ENCODE measurements at places on chromosomes 3 and 15.

GRCh38 chr3:151709847-151710246 lies 23.9 kb upstream of the AADACL2 start:
- DNase-seq: peak; percentile 56

- DNase-seq: no peak
Measured at GRCh38 chr15:57184502-57184901, 191.8 kb upstream of the CGNL1 start.

DNA sequence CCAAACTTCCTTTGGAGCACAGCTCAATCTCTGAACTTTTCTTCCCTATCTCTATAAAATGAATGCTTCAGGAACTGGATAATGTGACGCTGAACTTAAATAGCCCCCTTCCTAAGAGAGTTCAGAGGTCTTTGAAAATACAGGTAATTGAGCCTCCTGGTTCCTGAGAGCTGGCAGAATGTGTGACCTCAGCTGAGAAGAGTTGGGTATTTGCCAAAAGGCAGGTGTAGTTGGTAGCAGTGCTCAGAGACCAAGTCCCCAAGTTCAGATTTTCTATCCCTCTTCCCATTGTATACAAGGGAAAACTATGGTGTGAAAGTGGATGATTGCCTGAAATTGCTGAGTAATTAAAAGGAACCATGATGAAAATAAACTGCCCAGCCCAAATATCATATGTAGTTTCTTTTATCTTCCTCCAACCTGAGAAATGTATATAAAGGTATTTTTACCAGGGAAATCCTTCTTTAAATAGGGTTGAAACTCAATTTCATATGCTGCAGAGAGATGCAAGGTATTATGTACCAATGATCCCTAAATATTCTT lies 154.6 kb upstream of the ICE2 start:
- no peak for DNase-seq

DNA sequence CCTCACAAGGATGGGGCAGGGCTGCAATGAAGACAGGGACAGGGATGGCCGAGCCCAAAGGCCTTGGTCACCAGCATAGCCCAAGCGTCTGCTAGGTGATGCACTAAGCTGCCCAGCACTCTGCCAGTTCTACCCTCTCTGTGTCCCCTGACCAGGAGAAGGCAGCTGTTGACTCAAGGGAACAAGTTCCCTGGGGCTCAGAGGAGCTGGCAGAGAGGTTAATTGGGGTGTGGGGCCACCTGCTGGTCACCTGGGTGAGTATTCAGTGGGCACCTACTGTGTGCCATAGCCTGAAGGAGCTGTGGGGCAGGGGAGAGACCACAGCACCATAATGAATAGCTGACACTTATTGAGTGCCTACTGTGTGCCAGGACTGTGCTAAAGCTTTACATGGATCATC lies 22.0 kb upstream of the DOCK3 start:
- DNase-seq: no peak

DNA sequence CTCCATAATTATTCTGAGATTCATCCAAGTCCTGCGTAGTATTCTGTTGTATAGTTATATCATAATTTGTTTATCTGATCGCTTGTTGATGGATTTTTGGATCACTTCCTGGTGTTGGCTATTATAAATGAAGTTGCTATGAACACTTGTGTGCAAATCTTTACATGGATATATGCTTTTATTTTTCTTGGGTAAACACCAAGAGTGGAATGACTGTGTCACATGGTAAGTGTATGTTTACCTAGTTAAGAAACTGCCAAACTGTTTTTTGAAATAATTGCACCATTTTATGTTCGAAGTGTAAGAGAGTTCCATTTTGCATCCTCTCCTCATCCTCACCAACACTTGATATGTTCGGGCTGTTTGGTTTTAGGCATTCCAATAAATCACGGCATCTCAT lies 360.4 kb upstream of the FRG2C start:
- DNase-seq: no peak

DNA sequence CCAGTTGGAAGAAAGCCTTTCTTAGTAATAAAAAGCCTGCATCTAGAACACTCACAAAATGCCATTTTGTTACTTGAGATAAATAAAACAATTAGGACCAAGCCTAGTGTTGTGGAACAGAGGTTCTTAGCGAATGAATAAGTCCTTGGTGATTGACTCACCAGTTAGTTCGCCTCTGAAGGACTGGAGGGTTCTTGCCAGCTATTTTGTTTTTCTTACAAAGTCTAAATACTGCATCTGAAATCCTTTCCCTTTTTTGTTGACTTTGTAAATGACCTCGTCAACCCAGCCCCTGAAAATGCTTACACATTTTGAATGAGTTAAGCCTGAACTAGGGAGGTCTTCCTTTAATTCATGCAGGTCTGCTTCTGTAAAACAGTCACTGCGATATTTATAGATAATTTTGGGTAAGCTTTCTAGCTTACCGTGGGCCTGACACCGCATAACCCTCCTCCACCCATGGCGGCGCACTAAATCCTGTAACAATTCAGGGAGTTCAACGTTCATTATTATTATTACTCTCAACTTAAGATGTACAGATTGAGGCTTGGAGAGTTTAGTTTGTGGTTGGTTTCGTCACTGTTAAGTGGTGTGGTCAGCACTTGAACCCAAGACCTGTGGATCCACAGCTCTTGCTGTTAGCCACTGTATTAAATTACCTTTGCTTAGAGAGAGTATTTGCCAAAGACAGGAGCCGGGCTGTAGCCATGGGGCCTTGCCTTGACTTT lies 45.0 kb upstream of the SACM1L start:
- peak; percentile 75 for DNase-seq

DNA sequence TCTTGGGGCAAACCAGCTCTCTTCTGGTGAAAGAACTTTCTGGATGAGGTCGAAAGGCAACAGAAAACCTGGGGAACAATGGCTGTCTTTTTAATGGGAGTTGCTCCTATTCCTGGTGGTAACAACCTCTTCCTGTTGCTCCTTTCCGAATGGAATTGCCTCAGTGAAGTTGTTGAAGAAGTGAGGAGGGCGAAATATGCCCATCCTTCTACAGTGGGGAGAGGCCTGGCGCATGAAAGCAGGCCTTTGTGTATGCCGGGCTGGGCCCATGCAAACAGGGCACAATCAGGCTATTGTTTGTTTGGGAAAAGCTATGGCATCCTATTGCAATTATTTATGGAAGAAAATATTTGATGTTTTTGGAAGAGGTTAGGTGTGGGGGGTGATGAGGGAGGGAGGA lies 166.9 kb downstream of the IGF1R start:
- DNase-seq: no peak

- no peak for DNase-seq
Measured at GRCh38 chr3:19016851-19017250, 131.5 kb upstream of the KCNH8 start.

DNA sequence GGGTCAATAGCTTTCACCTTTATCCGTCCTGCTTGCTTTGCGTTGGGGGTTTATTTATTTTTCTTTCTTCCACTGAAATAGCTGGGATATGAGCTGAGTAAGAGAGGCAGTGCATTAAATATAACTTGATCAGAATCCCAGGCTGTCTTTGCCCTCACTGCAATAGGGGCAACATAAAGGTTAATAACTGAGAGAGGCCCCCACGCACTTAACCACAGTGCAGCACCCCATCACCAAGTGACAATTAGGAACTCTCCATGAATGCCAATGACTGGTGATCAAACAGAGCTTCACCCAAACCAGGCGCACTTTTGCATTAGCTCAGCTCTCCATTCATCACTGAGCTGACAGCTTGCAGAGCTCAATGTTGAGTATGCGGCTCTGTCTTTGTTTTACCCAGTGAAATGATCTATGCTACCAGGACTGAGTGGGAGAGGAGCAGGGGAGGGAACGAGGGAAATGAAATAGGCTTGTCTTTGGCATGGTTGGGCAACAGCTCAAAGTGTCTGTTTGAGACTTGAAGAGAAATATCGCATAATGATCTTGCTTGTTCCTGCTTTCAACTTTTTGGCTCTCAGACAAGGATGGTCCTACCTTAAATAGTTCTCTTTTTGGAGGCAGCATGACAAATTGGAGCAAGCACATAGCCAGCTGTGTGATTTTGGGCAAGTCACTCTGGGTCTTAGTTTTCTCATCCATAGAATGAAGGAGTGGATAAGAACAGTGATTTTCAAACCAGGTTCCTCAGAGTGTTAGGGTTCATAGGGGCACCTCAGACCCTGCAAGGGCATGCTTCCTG lies 14.5 kb upstream of the GLCE start:
- DNase-seq: no peak

DNA sequence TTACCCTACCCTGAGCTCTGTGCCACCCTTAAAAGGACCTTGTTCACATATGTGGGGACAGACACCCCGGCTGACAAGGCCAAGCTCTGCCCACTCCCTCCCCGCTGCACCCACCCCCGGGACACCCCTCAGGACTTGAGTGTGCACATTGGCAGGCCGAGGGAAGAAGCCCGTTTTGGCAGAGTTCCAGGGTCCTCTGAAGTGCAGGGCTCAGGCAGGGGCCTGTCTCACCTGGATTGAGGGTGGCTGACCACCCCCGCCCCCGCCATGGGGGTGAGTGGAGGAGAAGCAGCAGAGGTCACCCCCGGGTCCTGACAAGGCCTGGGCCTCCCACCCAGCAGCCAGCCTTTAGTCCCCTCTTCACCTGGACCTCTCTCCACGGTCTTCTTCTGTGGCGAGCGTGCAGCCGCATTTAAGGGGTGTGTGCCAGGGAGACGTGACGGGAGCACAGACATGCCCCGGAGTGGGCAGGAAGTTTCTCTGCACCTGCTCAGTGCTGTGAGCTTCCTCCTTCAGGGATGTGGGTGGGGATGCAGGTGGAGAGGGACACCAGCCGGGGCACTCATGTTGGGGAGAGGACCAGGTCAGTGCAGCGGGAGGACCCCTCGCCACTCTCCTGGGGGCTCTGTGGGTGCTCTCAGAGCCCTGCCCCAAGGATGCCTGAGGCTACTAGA lies 50.7 kb downstream of the LINGO1 start:
- DNase-seq: no peak

GRCh38 chr3:143119974-143120715 lies 574 bp downstream of the CHST2 start:
- DNase-seq: peak; percentile 23

DNA sequence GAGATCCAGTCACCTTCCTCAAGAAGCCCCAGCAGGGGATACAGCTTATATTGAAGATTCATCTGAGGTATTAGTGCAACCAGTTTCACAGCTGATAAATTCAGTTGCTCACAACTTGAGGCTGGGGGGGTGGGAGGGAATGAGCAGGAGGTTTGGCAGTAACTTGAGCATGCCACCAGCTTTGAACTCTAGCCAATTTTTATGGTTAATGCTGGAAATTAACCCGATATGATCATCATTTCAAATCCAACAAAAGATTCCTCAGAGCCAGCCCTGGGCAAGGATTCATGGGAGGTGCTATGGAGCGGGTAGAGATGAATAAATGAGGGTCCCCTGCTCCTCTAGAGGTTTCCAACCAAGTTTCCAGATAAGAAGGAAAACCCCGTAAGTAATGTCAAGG lies 73.1 kb upstream of the HES1 start:
- no peak for DNase-seq

GRCh38 chr3:42061025-42061712 lies 30.0 kb upstream of the TRAK1 start:
- no peak for DNase-seq

DNA sequence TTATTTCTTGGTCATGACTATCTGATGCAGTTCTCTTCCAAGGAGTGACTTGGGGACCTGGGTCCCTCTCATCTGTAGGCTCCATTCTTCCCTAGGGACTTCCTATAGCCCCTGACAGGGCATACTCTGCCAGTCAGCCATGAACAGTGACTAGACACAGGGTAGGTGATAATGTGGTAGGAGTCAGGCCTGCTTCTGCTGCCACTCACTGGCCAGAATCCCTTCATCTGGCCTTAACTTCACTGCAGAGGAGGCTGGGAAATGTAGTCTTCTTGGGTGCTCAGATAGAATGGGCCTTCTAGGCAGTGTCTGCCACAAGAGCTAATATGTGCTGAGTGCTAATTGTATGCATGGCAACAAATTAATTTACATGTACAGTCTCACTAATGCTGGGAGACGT lies 84.5 kb downstream of the CACNA2D3 start:
- no peak for DNase-seq

DNA sequence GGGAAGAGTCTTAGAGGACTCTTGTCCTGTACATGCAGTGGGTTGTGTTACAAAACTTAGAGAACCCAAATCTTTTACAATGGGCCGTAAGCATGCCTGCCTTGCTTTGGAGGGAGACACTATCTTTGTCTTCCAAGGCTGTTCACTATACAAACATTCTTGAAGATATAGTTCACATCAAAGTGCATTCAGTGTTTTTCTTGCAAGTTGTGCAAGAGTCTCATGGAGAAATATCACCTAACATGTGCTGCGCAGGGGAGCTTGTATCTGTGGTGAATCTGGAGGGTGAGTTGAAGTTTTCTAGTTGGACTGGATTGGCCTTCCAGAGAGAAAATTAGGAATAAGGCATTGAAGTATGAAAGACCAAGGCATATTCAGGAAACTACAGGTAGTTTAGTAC lies 7.8 kb upstream of the PRTG start:
- DNase-seq: no peak

- no peak for DNase-seq
Measured at GRCh38 chr3:121819236-121819635, 15.6 kb downstream of the IQCB1 start.

- DNase-seq: no peak
Measured at GRCh38 chr3:66404197-66404596, 96.6 kb downstream of the LRIG1 start.

GRCh38 chr3:71302604-71303003 lies 280.9 kb downstream of the FOXP1 start:
- no peak for DNase-seq

- DNase-seq: no peak
Measured at GRCh38 chr3:97763586-97764406, 762 bp upstream of the ARL6 start.

GRCh38 chr3:148223266-148223665 lies 474.4 kb upstream of the AGTR1 start:
- DNase-seq: no peak

- no peak for DNase-seq
Measured at GRCh38 chr3:13133471-13133981, 60.3 kb upstream of the IQSEC1 start.

DNA sequence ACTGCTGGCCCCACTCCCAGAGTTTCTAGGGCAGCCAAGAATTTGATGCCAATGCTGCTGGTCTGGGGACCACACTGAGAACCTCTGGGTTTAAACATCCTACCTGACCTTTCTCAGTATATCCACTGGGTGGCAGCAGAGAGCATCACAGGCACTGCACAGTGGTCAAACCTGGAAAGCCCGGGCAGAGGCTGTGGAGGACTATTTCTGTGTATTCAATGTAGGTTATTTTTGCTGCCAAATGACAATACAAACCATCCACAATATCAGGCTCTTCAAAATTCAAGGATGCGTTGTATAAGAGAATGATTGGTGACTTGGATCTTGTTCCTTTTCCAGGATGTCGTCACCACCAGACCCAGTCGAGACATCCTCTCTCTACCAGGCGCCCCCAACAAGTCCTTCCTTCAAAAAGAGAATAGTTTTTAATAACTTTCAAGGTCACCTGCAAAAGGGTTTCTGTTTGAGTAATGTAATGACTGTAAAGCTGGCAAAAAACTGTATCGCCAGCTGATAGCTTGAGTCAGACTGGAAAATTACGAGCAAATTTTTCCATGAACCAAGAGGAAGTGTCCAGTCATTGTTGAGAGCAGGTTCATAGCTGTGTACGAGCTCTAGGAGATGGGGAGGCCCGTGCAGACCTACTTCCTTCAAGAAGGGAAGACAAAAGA lies 30.5 kb upstream of the MYZAP start:
- peak; percentile 48 for DNase-seq

- DNase-seq: no peak
Measured at GRCh38 chr3:134643150-134643675, 7.6 kb downstream of the KY start.
